ENCODE measurements at places on chromosomes 16 and 17. TPM values are rescaled to one million over a fixed set of nuclear protein-coding genes. Genes with fewer than 3 reads are reported as not detected.
A peak's percentile ranks its signal among the peaks of the same experiment; 100 is the strongest.

DNA sequence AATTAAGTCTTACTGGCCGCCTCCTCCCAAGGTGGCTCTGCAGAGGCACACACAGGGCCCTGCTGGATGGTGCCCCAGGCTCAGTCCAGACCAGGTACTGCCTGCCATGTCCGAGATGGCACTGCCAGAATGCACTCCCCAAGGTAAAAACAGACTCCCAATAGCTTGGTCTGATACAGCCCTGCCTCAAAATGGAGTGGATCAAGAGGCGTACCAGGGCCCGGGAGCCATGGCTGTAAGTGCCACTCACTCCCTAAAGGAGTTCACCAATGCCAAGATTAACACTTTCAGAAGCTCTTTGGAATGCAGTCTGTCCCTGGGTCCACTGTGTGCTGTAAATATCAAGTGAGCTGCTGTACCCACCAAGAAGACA, 576 bp upstream of the MYO18A start:
- H3K4me3 ChIP-seq = peak overlapping the region; percentile 52
- peaks cover 31% of the 10 kb centered on the region for H3K4me1 ChIP-seq
- H3K27me3 ChIP-seq = no peaks in the 10 kb centered on the region
- no peak overlapping the region for H3K27ac ChIP-seq

- H3K27me3 ChIP-seq = peaks cover 10% of the 10 kb centered on the region
- H3K36me3 ChIP-seq = no peaks in the 10 kb centered on the region
- H3K4me3 ChIP-seq = no peak overlapping the region
- no peak for DNase-seq
Observed at GRCh38 chr17:33838281-33838680, 416.8 kb upstream of the CCL2 start.

DNA sequence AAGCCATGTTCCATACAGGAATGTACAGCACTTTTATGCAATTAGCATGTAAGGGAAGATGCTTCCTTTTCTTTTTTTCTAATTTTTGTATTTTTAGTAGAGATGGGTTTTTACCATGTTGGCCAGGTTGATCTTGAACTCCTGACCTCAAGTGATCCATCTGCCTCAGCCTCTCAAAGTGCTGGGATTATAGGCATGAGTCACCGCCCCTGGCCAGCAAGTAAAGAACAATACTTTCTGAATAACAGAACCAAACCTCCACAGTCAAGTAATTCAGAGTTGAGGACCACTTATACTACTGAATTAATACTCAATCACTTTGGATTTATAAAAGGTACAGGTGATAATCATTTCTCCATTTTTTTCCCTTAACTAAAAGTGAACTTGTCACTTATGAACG, 13.0 kb downstream of the C16orf87 start:
- no peak for DNase-seq
- peaks cover 41% of the 10 kb centered on the region for H3K36me3 ChIP-seq
- H3K27ac ChIP-seq = no peak overlapping the region
- H3K4me3 ChIP-seq = no peak overlapping the region
- peaks cover 22% of the 10 kb centered on the region for H3K4me1 ChIP-seq
- no peaks in the 10 kb centered on the region for H3K27me3 ChIP-seq

DNA sequence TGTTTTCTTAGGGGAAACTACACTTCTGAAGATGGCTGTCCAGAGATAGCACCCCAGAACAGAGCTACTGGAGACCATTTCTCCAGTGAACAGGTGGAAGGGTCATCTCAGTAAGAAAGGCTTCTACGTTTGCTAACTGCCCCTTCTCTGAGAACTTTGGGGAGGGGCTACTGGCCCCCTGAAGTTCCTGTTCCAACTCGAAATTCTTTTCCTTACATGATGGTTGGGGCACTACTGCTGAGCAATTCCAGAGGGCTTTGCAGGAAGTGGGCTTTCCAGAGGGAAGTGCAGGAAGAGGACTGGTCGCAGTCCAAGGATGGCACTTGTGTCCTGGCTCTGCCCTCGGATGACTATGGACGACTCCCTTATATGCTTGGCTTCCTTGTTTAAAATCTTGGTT, 31.2 kb downstream of the TOM1L2 start:
- H3K4me3 ChIP-seq = no peak overlapping the region
- H3K4me1 ChIP-seq = peaks cover 37% of the 10 kb centered on the region
- H3K27me3 ChIP-seq = no peaks in the 10 kb centered on the region

GRCh38 chr17:81461607-81462500, 50.7 kb downstream of the ACTG1 start:
- no peak overlapping the region for H3K27ac ChIP-seq
- peaks cover 2% of the 10 kb centered on the region for H3K4me1 ChIP-seq
- no peaks in the 10 kb centered on the region for H3K27me3 ChIP-seq
- DNase-seq = no peak
- no peaks in the 10 kb centered on the region for H3K36me3 ChIP-seq

- no peak for DNase-seq
- H3K27ac ChIP-seq = no peak overlapping the region
- H3K36me3 ChIP-seq = no peaks in the 10 kb centered on the region
- no peak overlapping the region for H3K4me3 ChIP-seq
Observed at GRCh38 chr17:69093279-69093789, 32.6 kb upstream of the ABCA9 start.

- H3K27me3 ChIP-seq = no peaks in the 10 kb centered on the region
- no peak for DNase-seq
- no peaks in the 10 kb centered on the region for H3K36me3 ChIP-seq
- no peak overlapping the region for H3K27ac ChIP-seq
- H3K4me1 ChIP-seq = peaks cover 5% of the 10 kb centered on the region
- H3K4me3 ChIP-seq = no peak overlapping the region
Observed at GRCh38 chr17:1574697-1575471, 12.3 kb upstream of the PITPNA start.

DNA sequence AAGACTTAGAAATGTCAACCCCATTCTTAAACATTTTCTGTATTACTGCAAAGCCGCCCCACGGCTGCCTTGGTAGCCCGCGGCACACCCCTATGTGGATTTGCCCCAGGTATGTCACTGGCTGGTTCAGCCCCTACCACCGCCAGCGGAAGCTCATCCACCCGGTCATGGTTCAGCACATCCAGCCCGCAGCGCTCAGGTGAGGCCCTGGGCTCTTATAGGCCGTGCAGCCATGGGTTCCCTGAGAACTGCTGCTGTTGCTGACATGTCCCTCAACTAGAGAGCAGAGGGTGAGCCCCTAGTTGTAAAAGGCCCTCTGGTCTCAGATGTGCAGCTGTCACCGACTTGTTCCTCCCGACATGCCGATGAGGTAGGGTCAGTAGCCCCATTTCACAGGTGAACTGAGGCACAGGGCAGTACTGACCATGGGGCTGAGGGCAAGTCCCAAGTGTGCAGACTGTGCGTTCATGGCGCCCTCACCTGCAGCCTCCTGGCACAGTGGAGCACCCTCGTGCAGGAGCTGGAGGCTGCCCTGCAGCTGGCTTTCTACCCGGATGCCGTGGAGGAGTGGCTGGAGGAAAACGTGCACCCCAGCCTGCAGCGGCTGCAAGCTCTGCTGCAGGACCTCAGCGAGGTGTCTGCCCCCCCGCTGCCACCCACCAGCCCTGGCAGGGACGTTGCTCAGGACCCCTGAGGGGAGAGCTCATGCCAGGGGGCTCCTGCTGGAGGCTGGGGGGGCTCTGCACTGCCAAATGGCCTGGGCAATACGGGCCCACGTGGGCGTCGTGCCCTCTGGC, 8.7 kb downstream of the CYBC1 start:
- no peak overlapping the region for H3K4me3 ChIP-seq
- H3K4me1 ChIP-seq = no peaks in the 10 kb centered on the region
- no peaks in the 10 kb centered on the region for H3K27me3 ChIP-seq

GRCh38 chr17:69198238-69198637, 30.4 kb downstream of the ABCA10 start:
- peaks cover 3% of the 10 kb centered on the region for H3K36me3 ChIP-seq
- H3K4me1 ChIP-seq = no peaks in the 10 kb centered on the region
- H3K4me3 ChIP-seq = no peak overlapping the region
- H3K27me3 ChIP-seq = no peaks in the 10 kb centered on the region

DNA sequence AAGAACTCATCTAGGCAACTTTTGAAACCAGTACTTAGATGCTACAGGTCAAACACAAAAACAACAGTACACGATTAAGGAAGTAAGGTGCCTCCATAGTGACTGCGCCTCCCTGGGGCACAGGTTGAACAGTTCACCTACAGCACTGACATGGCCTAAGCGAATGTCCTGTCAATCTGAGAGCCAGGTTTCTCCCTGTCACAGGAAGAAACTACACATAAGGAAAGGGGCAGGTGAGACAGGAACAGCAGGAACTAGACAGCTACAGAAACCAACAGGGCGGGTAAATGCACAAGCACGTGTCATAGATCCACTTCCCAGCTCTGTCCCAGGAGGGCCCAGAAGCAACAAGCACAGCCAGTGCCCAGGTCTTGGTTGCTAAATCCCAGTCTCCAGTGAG, 8.0 kb upstream of the ARHGDIA start:
- no peak overlapping the region for H3K27ac ChIP-seq
- no peaks in the 10 kb centered on the region for H3K27me3 ChIP-seq
- peaks cover 7% of the 10 kb centered on the region for H3K4me1 ChIP-seq
- no peak for DNase-seq
- H3K4me3 ChIP-seq = no peak overlapping the region

GRCh38 chr17:76307299-76307965, 644 bp downstream of the QRICH2 start:
- no peak overlapping the region for H3K4me3 ChIP-seq
- H3K4me1 ChIP-seq = peaks cover 1% of the 10 kb centered on the region
- H3K36me3 ChIP-seq = no peaks in the 10 kb centered on the region
- no peak overlapping the region for H3K27ac ChIP-seq
- no peaks in the 10 kb centered on the region for H3K27me3 ChIP-seq

DNA sequence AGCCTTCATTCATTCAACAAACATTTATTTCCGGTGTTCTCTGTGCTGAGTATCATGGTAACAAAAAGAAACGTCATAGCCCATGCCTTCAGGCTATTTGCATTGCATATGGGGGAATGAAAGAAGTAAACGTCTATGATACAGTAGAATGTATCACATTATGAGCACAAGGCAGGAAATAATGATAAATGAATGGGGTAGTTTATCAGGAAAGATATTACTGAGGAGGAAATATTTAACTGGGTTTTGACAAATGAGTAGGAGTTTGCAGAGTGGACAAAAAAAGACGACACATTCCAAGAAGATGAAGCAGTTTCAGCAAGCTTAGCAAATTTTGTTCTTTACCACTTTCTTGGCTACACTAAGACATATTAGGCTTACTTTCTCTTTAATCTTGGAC, 1.3 kb upstream of the KRTAP4-7 start:
- no peak overlapping the region for H3K27ac ChIP-seq
- peaks cover 2% of the 10 kb centered on the region for H3K27me3 ChIP-seq
- no peak for DNase-seq
- H3K4me1 ChIP-seq = no peaks in the 10 kb centered on the region
- H3K4me3 ChIP-seq = no peak overlapping the region
- H3K36me3 ChIP-seq = no peaks in the 10 kb centered on the region

- H3K4me3 ChIP-seq = peak overlapping the region; percentile 94
- H3K4me1 ChIP-seq = peaks cover 34% of the 10 kb centered on the region
- peak overlapping the region; percentile 97 for H3K27ac ChIP-seq
- H3K27me3 ChIP-seq = peaks cover 9% of the 10 kb centered on the region
- DNase-seq = no peak
Observed at GRCh38 chr17:80545499-80545826, 825 bp downstream of the RPTOR start.

DNA sequence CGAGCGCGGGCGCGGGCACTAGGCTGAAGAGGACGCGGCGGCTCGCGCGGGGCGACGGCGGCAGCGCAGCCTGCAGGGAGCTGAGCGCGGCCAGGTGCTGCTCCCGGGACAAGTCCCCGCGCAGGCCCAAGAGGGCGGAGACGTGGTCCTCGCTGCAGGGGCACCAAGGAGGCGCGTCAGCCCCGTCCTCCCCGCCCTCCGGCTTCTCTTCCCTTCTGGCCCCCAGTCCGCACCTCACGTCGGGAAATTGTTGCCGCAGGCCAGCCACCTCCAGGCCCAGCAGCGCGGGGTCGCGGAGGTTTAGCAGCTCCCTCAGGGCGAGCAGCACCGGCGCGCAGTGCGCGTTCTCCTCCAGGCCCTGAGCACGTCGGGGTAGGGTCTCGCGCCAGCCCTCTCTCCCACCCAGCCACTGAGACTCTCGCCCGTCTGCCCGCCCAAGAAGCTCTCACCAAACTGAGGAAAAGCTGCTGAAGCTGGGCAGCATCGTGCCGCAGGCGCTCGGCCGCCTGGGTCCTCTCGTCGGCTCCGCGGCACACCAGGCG, 761 bp upstream of the MATCAP1 start:
- peaks cover 9% of the 10 kb centered on the region for H3K4me1 ChIP-seq
- DNase-seq = no peak
- peaks cover 18% of the 10 kb centered on the region for H3K27me3 ChIP-seq
- no peaks in the 10 kb centered on the region for H3K36me3 ChIP-seq
- H3K27ac ChIP-seq = no peak overlapping the region
- H3K4me3 ChIP-seq = peak overlapping the region; percentile 53

GRCh38 chr16:20881503-20881878, 18.7 kb downstream of the DCUN1D3 start:
- DNase-seq = no peak
- H3K27ac ChIP-seq = no peak overlapping the region

DNA sequence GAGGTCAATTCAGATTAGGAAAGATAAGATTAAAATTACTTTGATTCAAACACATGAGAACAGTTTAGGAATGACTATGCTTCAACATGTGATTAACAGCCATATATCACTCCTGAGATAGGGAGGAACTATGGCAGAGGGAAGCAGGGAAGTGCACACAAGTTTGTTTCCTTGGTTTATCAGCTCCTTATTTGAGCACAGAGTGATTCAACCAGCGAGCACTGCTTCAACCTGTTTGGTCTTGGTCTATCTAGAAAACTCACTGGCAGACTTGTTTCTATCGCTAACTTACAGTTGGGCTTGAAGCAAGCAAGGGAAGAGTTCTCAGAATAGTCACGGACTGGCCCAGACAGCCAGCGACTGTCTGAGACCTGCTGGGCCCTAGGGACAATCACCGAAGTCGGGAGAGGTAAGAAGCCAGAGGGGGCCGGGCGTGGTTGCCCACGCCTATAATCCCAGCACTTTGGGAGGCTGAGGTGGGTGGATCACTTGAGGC, 23.5 kb downstream of the TUBG1 start:
- DNase-seq = no peak
- no peaks in the 10 kb centered on the region for H3K36me3 ChIP-seq
- no peak overlapping the region for H3K4me3 ChIP-seq

Gene TBX21
- total RNA-seq = 61.9 TPM

Gene EVPLL
- 0.14 TPM for total RNA-seq

Gene PLCG2
- total RNA-seq = 7.7 TPM

Gene TNFSF13
- total RNA-seq = 6.3 TPM

Gene CDK5RAP3
- total RNA-seq = 168 TPM

Gene ZNF624
- total RNA-seq = 3.9 TPM

Gene KRTAP2-3
- not detected for total RNA-seq

Gene KRT39
- total RNA-seq = not detected

Gene ANKFN1
- not detected for total RNA-seq

Gene CYB561
- 2.2 TPM for total RNA-seq

Gene SULT1A4
- total RNA-seq = 1.6 TPM

Gene MRPS34
- total RNA-seq = 187 TPM
